ENCODE measurements at places on chromosomes 4 and X.

- DNase-seq, result no peak
These were observed 342.7 kb downstream of the PDGFC start for GRCh38 chr4:156628858-156629257.

GRCh38 chr4:82981138-82981537, 29.5 kb downstream of the LIN54 start:
- no peak for DNase-seq

- DNase-seq, result no peak
These were observed 37.9 kb upstream of the PITX2 start for GRCh38 chr4:110660755-110661154.

GRCh38 chr4:185656467-185656931, 121.2 kb upstream of the PDLIM3 start:
- DNase-seq, result no peak

DNA sequence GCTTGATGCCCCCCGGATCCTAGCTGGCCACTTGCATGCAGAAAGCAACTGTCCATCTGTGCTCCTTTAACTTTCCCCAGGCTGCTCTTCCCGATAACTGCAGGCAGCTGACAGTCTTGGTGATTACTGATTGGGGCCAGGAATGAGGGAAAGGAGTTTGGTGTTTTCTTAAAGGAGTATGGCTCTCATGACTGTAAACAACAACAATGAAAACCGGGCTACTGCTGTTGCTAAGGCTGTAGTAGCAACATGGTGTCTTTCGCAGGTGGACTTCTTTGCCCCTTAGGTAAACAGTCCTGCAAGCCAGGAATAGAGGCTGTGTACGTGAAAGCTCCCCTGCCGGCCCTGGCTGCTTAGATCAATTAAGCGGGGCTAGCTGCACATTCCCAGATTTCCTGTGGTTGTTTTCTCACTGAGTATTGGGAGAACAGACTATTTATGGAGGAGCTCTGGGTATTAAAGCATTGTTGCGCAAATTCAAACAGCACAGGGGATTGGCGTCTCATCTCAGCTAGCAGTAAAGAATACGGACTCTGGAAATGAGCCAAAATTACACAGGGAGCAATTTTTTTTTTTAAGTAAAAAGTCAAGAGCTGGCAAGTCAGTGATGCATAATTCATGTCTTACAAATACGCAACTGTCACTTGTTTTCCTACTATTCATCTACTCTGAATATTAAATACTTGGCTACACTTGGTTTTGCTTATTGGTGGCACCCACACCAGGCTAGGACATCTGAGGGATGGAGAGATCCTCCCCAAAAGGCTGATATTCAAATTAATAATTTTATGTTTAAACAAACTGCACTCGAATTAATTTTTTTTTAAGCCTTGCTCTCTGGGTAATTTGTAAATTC, 61.6 kb upstream of the NAP1L5 start:
- no peak for DNase-seq

- no peak for DNase-seq
These were observed 8.0 kb downstream of the OFD1 start for GRCh38 chrX:13742397-13743176.

DNA sequence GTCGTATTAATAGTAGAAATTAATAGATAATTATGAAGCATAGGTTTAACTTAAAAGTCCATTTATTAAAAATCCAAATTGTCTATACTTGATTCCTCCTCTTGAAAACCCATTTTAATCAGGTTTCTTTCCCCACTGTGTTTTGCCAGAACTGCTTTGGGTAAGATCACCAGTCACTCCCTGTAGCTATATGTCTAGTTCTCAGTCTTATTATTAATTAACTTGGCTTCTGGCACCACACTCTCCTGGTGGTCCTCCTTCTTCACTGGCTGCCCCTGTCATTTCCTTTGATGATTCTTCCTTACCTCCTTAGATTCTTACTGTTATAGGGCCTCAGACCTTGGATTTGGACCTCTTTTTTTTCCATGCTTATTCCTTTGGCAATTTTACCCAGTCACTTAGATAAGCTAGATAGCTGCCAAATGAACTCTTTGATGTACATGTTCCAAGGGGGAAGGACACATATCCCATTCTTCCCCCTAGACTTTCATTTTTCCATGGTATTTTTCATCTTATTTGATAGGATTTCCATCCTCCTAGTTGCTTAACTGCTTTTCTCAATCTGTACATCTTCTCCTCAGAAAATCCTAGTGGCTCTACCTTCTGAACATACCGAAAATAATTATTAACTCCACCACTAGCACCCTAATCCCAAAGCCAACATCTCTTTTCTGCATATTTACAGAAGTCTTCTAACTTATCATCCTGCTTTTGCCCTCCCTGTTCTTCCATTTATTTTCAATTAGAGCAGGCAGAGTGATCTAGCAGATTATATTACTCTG, 24.5 kb downstream of the GIMD1 start:
- DNase-seq, result no peak

GRCh38 chrX:80879916-80880315, 70.2 kb upstream of the BRWD3 start:
- DNase-seq, result no peak

GRCh38 chrX:67384403-67384802, 159.4 kb upstream of the AR start:
- no peak for DNase-seq

- DNase-seq, result no peak
These were observed 6.0 kb upstream of the BCOR start for GRCh38 chrX:40103565-40104323.

GRCh38 chr4:179447308-179447707, 2005.1 kb upstream of the AGA start:
- no peak for DNase-seq

DNA sequence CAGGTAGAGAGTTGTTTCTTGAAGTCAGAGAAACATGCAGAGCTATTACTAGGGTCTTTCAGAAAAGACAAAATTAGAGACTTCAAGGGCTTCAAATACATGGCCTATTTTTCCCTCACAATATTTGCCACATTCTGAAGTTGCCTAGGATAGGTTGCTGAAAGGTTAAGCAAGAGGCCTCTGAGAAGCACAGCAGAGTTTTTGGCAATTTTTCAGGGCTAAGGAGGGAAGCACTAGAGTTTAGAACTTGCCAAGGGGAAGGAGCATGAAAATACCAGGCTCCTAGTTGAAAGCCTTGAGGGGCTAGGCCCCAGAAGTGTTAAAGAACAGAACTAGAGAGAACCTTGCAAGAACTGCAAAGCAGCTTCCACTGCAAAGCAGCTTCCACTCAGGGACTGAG, 86.4 kb downstream of the ANAPC10 start:
- DNase-seq, result no peak

GRCh38 chrX:115591856-115592842, 31.2 kb downstream of the PLS3 start:
- no peak for DNase-seq

GRCh38 chr4:185726931-185727330, 85.1 kb downstream of the SORBS2 start:
- DNase-seq, result no peak

DNA sequence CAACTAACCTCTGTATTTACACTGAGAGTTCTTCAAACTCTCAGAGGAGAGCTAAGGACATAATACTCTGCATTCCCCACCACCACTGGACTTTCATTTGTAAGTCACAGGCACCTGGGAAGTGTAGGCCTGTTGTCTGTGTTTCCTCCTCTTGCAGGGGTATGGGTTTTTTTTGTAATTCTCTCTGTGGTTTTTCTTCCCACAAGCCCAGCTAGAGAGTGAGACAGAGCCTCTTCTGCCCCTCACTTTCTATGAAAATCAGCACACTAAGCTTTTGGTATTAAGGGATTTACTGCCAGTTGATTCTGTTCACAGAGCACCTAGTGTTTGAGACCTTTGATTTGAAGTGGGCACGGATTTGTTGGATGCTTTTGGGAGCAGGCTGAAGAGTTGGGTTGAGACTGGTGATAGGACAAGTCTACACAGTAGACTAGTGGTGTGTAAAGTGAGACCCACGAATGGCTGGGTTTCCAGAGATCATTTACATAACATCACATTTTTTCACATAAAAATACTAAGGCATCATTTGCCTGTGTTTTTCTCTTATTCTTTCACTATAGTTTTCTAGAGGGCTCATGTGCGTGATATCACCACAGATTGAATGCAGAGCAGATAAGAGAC, 28.9 kb upstream of the WDR17 start:
- no peak for DNase-seq

GRCh38 chrX:135295944-135296305, 13.4 kb upstream of the ETDC start:
- no peak for DNase-seq

DNA sequence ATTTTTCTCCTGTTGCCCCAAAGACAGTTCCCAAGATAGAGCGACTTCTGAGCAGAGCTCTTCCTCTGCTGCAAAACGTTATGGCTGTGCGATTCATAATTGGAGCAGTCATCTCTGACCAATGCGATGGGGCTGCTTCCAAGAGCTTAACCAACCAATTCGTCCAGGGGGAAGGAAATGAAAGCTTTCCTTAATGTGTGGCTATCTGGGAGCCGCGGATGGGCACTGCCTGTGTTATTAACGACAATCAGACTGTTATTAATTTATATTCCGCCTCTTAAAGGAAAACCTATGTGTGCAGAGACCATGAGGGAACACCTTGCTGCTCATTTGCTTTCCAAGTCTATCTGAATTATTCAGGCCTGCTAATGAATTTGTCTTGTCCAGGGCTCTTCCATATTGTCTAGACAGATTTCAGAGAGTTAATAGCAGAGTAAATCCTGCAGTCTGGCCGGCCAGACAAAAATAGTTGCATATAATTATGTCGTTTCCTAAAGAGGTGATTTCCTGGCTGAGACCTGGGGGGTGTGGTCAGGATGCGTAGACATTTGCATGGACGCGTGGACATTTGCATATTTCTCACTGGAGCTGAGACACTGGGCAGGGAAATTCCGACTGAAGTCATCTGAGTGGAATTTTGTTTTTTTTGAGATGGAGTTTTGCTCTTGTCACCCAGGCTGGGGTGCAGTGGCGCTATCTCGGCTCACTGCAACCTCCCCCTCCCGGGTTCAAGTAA, 135.4 kb downstream of the HMX1 start:
- DNase-seq, result no peak

- DNase-seq, result no peak
These were observed 48.7 kb upstream of the KLHL4 start for GRCh38 chrX:87468941-87469340.

DNA sequence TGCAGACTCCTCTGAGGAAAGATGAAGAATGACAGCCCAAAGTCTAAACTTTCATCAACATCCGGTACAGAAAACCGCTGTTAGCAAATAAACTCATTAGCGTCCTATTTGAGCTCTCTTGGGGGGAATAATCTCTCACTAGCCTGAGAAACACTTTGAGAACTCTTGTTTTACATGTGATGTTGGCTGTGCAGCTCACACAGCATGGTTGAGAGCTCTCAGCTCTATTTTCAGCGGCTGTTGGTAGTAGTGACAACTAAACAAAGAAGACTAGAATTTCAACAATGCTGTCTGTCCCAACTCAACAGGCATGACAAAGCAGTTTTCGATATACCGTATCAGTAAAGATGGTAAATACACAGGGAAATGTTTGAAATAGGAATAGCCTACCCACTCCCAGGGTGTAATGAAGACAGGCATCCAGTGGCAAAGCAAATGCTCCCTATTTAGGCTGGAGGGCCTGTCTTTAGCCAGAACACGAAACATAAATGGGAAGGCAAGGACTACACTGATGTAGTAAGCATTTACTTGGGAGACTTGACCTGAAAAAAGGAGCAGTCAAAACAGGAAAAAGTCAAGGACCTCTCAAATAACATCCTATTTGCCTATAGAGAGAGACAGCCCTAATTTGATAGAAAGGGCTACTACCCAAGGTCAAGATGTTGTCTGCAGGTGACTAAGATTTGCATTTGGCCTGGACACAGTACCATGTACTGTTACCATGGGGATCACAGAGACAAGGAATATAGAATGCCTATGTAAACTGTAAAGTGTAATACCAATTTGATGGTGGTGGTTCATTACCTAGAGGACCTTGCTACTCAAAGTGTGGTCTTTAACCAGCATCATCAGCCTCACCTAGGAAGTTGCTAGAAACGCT, 60.4 kb downstream of the PPEF2 start:
- no peak for DNase-seq

DNA sequence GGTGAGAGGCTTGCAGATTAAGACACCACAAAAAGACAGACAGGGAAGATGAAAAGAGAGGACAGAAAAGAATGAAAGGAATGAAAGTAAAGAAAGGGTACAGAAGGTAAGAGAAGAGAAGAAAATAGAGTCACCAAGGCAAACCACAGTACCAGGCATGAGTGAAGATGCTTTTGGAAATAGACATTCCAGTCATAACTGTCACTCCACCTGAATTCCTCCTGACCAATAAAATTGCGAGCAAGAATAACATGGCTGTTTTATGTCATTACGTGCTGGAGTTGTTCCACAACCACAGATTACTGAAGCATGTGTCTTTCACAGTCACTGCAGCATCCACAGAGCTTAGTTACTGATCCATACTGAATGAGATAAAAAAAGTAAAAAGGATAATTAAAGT, 864.9 kb upstream of the SLIT2 start:
- DNase-seq, result no peak
